ENCODE measurements at places on chromosomes 6 and 20.

DNA sequence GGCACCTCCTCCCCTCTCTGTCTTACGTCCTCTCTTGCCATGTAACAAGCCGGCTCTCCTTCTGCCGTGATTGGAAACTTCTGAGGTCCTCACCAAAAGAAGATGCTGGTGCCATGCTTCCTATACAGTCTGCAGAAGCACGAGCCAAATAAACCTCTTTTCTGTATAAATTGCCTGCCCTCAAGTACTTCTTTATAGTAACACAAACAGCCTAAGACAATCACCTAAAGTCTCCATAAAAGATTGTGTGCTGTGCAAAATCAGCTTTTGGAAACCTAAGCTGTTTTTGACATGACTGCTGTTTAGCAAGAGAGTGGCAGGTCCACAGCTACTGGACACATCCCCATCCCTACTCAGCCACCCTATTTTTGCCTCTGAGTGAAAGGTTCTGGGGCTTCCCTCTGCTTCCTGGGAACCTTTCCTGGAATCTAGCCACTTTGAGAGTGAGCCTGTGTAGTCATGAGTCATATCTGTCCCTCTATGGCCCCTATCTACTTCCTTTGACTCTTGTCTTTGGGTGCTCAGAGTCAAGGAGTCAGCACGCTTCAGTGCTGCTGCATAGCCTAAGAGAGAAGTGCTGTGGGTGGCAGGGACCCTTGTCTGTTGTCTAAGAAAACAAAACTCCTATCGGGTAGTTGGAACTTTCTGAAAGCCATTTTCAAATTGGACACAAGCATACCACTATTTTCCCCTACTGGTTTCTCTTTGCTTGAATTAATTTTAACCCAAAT, 110.0 kb downstream of the PPP1R14C start:
- no peak for DNase-seq

DNA sequence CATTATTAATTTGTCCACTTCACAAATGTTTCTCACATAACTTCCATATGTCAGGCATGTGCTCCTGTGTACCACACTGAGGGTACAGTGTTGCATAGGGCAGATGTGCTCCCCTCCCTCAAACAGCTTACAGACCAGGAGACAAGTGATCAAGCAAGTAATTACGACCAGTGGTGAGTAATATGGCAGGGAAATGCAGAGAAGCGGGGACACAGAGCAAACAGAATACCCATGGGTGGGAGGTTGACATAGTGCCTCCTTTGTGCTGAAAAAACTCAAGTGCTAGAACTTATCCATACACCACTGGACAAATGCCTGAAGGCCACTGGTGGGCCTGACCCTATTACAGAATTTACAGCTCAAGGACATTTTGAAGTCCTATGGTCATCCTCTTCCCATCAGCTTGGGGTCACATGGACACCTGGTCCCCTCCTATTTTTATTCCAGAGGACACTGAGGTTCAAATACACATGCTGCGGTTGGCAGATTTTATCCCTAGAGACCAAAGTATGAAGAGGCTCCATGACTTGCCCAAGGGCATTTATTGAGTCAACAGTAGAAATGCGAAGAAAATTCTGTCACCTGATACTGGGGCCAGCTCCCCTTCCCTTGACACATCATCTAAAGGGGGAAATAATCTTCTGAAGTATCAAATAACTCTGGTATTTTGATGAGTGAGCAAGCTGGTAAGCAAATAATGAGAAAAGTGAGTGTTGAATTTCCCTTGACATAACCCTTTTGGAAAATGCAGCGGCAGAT, 116.6 kb downstream of the QRSL1 start:
- DNase-seq = no peak

DNA sequence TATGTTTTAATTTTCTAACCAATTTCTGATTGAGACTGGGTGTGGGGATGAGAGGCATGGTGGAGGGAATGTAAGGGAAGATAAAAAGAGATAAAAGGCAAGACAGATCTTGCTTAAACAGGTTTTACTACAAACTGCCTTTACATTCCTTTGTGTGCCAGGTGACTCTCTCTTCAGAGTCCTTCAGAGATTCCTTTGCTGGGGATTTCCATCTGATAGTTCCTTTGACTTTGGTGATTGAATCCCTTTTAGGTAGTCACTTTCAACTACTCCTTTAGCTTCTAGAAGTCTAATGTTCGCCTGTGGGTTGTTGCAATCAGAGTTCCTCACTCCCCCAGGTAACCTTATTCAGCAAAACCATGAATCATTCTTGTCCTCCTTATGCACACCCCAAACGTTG, 283.3 kb upstream of the MANEA start:
- no peak for DNase-seq

- no peak for DNase-seq
Observed at GRCh38 chr20:59735486-59735885, 131.1 kb downstream of the PHACTR3 start.

GRCh38 chr6:72401865-72402264, 220.0 kb upstream of the KCNQ5 start:
- DNase-seq = no peak

DNA sequence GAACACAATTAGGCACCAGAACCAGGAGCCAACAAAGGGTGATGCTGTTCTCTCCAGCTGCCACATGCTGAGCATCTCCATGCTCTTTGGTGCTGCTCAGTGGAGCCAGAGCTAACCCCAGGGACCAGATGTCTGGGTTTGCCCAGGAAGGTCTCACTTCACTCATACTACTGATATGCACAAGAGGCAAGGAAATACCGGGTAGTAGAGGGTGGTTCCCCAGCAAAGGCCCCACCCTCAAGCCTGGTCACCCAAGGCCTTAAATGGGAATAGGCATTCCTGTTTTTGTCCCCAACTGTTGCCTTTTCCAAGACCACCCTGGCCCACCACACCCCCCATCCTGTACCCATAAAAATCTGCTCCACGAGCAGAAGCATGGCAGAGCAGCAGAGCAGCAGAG, 204.5 kb upstream of the TAB2 start:
- no peak for DNase-seq

GRCh38 chr6:30599625-30600324, 17.3 kb downstream of the PPP1R10 start:
- no peak for DNase-seq

DNA sequence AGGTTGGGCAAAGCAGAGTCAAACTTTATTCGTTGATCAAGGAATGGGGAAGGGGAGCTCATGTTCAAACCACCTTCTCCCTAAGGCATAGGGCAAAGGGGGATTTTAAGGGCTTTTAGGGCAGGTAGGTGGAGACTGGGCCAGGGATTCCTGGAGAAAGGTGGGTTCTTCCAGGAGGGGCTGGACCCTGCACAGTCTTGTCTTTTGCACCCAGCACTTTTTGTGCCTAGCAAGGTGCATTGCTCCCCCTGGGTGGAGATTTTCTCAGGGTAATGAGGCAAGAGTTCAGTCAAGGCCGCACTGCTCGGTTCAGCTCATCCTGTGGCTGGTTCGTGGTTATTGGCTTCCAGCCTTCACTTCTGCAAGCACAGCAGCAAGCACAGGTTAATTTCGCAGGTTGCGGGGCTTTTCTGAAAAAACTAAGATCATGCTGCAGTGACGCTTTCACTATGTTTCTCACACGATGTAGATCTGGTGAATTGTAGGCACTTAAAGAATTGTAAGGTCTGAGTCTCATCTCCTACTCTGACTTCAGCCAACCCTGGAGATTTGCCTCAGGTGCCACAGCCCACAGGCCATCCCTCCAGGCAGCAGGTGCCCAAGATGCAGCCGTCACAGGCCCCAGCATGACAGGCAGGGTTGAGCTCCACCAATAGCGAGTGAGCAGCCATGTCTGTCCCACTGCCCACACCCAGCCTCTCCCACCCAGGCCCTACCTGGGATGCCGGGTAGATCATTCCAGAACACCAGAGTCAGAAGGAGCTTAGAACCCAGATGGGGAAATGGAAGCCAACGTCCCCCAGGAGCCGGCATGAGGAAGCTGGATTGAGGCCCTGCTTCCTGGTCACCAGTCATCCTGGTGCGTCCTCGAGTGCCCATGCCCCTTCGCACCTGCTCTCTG, 37.1 kb downstream of the SUN5 start:
- DNase-seq = no peak

DNA sequence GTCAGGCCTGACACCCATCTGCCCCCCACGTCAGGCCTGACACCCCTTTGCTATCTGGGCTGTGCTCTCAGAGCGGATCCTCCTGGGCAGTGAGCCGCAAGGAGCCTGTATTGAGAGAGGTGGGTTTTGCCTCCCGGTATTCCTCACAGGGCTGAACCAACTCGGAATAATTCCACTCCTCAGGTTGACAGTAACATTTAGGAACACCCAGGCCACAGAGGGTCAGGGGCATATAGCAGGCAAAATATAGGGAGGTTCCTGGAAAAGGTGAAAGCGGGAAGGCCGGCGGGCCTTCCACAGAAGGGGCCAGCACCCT, 6.8 kb upstream of the FGD2 start:
- DNase-seq = no peak

GRCh38 chr6:153465050-153465449, 334.0 kb upstream of the RGS17 start:
- no peak for DNase-seq

DNA sequence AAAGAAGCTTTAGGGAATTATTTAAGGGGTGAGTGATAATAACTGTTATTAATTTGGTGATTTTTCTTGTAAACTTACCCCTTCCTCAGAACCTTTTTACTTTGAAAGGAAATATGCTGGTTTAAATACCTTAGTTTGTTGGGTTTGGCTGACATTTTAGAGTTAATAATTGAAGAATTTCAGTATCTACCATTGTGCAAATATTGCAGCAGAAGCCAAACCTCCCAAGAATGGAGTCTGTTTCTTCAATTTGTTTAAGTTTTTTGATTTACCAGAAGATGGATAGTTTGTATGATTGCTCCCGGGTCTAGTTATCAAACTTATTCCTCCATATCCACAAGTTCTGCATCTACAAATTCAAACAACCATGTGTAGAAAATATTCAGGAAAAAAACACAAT, 77.1 kb downstream of the ATRN start:
- DNase-seq = no peak

GRCh38 chr6:6688951-6689350, 100.4 kb downstream of the LY86 start:
- no peak for DNase-seq

DNA sequence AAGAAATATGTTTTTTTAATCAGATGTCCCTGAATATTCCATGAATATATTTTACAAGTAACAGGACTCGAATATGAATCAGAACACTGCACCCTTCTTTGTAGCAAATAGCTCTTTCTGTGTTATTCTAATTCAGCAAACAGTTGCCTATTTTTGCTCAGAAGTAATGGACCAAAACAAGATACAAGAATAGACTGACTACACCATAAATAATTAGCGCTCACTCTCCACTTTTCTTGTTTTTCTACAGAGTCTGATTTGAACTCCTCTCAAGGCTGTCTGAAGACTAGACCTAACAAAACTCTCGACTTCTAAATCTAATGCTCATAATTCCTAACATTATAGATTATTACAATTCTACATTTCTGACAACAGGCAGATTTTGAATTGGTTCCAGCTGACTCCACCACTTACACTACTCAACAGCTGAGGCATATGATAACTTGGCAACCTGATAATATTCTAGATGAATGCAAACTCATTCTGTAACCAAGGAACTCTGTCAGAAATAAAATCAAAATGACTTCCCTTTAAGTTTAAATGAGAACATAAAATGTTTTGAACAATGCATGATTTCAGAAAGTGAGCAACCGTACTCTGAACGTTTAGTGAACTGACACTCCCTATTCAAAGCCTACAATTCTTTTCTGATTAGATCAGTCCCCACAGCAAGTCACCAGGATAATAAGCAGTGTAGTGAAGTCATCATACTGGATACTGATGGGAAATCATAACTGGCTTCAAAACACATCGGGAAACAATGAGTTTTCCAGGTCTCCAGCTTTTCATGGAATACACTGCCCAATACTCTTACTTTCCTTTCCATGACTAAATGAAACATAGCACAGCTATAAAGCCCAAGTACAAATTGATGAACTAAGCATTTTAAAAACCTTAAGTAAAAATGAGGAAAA, 114.2 kb upstream of the BEND6 start:
- no peak for DNase-seq

- DNase-seq = no peak
Observed at GRCh38 chr6:13248053-13248452, 80.3 kb downstream of the TBC1D7 start.

GRCh38 chr6:90121982-90122381, 174.7 kb downstream of the BACH2 start:
- DNase-seq = no peak

GRCh38 chr20:12968472-12968871, 40.3 kb upstream of the SPTLC3 start:
- DNase-seq = no peak

GRCh38 chr20:34047917-34048316, 54.2 kb downstream of the RALY start:
- no peak for DNase-seq

DNA sequence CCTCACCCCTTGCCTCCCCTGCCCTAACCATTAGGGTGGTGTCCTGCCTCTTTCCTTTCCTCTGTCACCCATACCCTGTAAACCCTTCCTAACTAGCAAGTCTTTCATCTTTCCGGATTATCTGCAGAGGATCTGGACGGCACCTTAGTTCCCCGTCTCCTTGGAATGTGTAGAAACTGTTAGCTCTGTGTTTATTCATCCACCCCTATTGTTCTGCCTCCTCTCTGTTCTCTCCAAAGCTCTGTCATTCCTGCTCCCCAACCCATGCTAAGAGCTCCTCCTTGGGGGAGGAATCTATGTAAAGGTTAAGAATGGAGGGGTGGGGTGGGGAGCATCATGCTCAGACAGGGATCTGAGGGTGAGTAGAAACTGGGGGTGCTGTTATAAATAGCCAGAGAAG, 39.4 kb upstream of the KCNK5 start:
- DNase-seq = no peak

DNA sequence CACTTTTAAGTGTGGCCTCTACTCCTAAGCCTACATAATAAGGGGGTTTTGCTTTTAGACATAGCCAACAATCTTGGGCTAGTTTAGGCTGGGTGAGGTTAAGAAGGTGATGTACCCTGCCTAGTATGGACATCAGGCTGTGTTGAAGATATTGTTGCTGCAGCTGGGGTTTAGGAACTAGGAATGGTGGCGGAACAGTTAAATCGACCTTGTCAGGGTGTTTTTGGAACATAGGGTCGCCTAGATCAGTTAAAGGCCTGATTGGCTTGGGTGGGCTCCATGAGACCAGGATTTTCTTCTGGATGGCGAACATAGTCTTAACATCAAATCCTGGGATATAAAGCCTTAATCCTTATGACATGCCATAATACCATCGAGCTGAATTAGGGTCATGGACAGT, 156.1 kb downstream of the TRIM27 start:
- DNase-seq = no peak

DNA sequence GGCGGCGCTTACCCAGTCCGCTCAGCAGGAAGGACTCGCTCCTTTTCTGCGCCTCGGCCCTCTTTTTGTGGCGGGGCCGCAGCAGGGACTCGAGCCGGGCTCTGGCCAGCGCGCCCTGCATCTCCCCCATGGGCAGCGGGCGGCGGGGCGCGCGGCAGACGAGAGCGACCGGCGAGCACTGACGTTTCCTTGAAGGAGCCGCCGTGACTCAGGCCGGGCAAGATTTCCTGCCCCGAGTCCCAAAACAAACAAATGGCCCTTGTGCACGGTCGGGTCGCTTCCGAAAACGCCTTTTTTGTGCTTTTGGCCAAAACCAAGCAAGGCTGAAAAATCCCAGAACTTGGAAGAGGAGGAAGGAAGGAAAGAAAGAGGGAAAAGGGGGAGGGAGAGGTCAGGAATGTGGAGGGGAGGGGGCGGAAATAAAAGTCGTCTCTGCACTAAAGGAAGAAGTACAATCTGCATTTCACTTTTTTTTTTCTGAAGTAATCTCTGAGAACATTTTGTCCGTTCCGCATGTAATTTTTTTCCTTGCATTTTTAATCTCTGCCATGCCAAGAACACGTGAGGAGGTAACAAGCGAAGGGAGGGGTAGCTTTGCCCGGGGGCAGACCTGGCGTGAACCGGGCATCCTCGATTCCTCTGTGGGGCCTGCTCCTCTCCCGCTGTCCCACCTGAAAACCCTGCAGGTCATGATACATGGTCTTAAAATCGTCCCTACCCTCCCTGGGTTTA, 123.3 kb upstream of the SLC2A12 start:
- DNase-seq = peak; percentile 59
